Hematopoietic multipotent progenitor cell treated with erythropoietin and hydrocortisone succinate and interleukin-3 and kit ligand, for 8 days (in vitro differentiated cells): ENCODE measurements at places on chromosomes 1 and 21.
A peak's percentile ranks its signal among the peaks of the same experiment; 100 is the strongest.

- DNase-seq = no peak
Measured at GRCh38 chr1:18642278-18643095, 11.8 kb downstream of the PAX7 start.

DNA sequence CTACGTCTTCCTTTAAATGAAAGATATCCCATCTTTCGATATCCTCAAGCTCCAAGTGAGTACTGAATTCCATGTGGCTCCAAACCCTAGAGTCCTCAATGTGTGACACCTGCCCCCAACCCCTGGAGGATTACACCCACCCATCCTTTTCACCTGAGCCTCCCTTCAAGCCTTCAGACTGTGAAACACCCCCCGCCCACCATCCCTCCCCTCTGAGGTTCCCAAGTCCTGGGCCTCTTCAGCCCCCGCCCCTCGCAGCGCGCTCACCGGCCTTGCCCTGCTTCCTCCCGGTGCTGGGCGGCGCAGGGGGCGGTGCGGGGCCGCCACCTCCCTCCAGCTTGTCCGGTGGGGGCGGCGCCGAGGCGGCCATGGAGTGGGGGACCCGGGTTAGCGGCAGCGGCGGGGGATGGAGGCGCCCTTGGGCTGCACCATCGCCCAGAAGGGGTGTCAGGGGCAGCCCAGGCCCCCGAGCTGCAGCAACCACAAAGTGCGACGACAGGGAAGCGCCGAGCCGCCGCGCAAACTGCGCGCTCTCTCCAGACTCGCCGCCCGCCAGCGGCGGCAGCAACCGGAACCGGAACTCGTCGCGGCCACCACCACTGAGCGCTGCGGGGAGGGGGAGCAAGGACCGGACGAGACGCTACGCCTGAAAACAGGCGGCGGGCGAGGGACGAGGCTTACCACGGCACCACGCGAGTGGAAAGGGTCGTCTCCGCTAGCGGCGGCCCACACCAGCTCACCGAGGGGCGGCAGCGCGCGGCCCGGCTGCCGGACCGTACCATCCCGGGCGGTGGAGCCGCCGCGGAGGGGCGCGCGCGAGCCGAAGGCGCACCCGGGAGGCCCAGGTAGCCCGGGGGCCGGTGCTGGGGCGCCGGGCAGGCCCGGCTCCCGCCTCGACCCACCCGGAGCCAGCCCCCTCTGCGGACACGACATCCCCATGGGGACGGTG is at the start of gene PYGO2:
Gene PYGO2 (minus strand): TSS at position 576 of the 949 bp plus-strand sequence. CDS start 206 bp downstream, at position 370.
- DNase-seq = peak; percentile 75

DNA sequence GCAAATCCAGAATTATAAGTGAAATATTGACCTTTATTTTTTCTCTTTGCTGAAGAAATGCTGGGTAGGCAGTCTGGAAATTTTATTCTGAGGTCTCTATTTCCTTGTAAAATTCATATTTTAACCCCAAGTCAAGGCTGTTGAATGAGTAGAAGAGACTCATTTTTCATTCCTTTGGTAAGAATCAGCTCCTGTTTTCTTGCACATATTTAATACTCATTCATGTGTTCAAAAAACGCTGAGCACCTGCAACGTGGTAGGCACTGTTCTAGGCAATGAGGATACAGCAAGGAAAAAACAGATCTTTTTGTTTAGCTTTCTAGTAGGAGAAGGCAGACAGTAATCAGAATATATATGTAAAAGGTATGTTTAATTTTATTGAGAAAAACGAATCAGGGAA is 1.5 kb downstream of the PRKAA2 start:
- DNase-seq = no peak

DNA sequence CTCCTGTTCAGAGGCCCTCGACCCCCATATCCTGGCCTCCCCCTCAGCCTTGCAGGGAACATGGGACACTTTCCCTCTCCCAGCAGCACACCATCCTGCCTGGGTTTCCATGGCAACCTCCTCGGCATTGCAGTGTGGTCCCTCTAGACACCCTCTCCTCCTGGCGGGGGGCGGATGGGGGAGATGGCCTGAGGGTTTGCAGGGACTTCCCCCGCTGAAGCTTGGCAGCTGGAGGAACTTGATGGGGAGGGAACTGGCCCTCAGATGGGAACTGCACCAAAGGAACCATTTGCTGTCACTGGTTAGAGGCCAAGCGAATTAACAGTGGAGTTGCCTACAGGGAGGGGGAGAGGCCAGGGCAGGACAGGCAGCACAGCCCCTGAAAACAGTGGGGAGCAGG is 28.7 kb downstream of the RIMS3 start:
- no peak for DNase-seq

- DNase-seq = no peak
Measured at GRCh38 chr1:152968248-152968647, 2.2 kb upstream of the SPRR4 start.

- DNase-seq = no peak
Measured at GRCh38 chr1:13616234-13616633, 32.6 kb downstream of the PDPN start.

- no peak for DNase-seq
Measured at GRCh38 chr1:226697929-226698544, 41.0 kb downstream of the ITPKB start.

DNA sequence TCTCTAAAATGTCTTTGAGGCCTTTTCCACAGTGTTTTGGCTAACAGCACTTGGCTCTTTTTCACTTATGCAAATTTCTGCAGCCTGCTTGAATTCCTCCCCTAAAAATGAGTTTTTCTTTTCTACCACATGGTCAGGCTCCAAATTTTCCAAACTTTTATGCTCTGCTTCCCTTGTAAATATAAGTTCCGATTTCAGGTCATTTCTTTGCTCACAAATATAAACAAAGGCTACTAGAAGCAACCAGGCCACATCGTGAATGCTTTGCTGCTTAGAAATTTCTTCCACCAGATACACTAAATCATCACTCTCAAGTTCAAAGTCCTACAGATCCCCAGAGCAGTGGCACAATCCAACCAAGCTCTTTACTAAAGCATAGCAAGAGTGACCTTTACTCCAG is 28.1 kb upstream of the BTG3 start:
- DNase-seq = no peak

DNA sequence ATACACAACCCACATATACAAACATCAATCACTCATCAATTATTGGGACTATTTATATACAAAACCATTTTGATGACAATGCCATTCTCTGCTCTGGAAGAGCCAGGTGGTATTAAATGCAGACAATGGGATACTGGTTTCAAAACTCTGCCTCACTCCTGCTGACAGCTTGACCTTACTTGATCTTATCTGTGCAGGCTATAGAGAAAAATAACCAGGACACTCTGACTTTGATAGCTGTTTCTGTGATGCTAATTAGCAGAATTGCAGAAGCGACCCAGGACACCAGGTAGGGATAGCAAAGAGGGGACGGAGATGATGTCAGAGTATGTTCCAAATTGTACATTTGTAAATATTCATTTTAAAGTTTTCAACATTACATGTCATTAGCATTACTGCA is 89.5 kb downstream of the OLFM3 start:
- DNase-seq = no peak

DNA sequence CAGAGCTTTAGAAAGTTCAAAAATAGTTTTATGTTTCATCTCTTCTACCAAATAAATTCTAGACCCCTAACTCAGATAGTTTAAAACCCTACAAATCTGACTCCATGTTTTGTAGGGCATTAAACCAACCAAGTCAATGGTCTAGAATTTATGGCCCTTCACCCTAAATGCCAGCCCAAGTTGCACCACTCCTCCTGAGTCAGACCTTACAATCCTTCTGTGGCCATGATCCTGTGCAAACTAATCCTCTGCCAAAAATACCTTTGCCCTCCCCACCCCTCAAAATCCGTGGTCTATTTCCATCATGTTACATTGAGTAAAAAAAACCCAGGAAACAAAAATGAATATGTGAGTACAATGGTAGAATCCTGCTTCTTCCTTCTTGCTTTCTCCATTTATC is 179.3 kb downstream of the NR5A2 start:
- DNase-seq = no peak

- DNase-seq = peak; percentile 49
Measured at GRCh38 chr1:109239409-109240068, 9.8 kb upstream of the CELSR2 start.

- DNase-seq = peak; percentile 24
Measured at GRCh38 chr21:45592208-45592619, 50.0 kb upstream of the SLC19A1 start.

DNA sequence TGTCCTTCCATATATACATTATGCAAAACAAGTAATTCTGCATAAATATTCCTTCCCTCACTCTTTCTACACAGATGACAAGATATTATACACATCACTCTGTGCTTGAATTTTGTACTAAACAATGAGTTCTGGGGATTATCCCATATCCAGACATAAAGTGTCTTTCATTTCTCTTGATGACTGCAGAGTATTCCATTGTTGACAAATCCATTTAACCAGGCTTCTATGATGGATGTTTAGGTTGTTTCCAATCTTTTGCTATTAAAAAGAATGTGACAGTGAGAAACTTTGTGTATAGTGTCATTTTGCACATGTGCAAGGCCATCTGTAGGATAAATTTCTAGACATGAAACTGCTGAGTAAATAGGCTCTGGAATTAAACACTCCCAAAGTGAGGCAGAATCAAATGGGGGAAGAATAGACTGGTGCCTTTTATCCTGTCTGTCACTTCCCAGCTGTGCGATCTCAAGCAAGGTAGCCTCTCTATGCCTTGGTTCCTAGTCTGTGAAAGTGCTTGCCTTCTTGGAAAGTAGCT is 29.9 kb upstream of the ATP2B4 start:
- DNase-seq = no peak

DNA sequence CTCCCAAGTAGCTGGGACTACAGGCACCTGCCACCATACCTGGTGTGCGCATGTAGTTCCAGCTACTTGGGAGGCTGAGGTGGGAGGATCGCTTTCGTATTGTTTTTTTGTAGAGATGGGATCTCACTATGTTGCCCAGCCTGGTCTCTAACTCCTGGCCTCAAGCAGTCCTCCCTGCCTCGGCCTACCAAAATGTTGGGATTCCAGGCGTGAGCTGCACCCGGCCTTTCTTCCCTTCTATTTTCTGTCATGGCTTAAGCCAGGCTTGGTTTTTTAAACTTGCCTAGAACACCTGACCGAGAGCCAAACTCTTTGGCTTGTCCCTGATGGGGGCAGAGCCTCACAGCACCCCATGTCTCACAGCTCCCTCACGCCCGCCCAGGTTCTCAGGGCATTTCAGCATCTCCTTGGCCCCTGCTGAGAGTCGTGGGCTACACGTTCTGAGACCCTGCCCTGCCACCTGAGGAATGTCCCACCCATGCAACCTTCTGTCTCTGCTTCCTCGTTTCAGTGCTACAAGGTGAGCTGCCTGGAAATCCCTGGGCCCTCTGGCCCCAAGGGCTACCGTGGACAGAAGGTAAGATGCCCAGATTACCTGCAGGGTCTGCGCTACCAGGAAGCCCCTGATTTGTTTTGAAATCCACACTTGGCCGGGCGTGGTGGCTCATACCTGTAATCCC is 15.7 kb downstream of the COL6A2 start:
- DNase-seq = no peak

GRCh38 chr1:160662910-160663309 is 16.1 kb upstream of the SLAMF1 start:
- no peak for DNase-seq

- DNase-seq = no peak
Measured at GRCh38 chr1:58919959-58920321, 136.1 kb upstream of the JUN start.

DNA sequence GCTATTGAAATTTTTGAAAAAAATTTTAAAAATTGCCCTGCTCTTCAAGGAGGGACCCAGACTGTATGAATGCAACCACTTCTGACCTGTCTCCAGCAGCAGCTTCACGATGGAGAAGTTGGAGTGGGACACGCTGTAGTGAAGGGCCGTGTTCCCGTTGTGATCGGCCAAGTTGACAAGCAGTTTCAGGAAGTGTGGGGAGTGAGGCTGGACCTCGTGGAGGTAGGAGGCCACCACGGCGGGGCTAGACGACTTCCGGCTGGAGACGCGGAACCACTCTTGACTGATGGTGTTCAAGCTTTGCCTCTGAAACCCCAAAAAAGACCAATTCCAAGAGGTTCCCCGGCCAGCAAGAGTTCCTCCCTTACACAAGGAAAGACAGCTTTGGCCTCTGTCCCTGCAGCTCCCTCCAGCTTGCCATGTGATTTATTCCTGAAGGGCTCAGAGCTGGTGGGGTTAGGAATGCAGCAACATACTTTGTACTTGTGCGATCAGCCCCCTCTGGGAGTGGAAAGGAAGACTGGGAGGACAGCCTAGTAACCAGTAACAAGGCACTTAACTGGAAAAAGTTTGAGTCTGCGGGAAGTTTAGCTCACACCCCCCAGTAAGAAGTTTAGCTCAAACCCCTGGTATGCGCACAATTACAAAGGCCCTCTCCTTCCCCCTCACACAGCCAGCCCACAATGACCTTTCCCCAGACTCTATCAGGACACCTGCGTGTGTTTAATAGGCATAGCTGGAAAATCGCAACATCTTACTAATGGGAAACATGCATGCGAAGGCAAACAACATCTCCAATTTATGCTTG is 56.0 kb downstream of the KANK4 start:
- no peak for DNase-seq

DNA sequence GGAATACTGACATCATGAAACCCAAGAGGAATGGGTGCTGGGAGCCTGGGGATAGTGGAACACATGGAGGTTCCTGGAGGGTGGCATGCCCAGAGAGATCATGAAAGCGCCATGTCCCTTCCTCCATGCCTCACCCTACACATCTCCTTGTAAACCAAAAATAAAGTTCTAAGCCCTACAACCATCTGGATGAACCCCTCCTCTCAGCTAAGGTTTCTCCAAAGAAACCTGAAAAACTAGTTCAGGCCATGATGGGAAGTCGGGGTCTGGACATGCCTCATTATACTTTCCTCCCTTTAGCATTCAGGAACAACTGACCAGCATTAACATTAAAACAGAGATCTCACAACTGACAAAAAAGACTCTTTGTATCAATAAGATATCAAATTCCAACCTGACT is 68.5 kb downstream of the ACBD6 start:
- no peak for DNase-seq

DNA sequence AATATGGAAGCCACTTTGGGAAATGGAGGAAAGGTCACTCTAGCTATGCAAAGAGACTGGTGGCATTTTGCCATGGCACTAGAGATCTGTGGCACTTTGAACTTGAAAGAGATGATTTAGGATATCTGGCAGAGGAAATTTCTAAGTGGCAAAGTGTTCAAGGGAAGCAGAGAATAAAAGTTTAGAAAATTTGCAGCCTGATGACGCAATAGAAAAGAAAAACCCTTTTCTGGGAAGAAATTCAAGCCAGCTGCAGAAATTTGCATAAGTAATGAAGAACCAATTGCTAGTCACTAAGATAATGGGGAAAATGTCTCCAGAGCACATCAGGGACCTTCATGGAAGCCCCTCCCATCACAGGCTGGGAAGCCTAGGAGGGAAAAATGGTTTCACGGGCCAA is 191.1 kb upstream of the B3GALT2 start:
- DNase-seq = no peak

GRCh38 chr1:162368451-162368850 is 8.2 kb downstream of the SPATA46 start:
- DNase-seq = no peak
